CD4-positive, alpha-beta T cell treated with Interleukin-1 beta for 1 hour (primary cell): ENCODE measurements at places on chromosomes 11 and 22.

DNA sequence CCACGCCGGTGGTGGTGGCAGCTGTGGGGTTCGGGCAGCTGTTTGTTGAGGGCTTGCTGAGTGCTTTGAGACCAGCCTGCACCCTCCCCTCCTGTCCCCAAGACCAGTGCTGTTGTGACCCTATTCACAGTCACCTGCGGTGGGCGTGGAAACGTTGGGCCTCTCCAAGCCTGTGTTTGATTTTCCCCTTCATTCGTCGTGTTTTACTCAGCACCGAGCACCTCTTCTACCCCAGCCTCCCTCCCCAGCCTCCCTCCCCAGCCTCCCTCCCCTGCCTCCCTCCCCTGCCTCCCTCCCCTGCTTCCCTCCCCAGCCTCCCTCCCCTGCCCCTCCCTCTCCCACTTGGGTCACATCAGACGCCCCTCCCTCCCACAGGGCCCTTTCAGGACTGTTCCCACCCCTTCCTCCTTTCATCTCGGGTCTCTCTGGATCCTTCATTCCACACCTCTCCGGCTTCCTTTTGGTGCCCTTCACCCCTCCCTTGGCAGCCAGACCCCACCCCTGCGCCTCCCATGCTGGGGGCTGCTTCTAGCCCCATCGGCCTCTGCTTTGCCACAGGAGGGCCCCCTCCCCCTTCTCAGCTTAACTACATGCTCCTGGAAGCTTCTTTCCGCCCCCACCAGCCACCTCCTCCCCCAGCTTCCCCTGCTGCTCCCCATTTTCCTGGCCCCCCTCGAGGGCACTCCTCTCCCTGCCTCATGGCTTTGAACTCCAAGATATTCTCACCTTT lies 14.8 kb downstream of the FRMD8 start:
- DNase-seq = no peak

DNA sequence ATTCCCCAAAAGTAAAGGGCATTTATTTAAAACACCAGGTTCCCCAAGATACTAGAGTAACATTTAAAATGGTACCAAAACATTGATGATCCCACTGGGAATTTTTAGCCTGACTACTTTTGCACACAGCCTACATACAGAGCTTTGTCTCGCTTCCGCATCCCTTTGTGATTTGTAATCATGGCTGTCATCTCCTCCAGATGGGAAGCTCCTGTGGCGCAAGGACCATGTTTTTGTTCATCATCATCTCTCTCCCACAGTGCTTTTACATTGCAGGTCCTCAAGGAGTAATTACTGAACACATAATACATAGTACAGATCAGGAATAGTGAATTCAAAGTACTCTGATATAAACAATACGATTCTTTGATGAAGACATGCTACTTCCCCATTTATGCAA lies 231.2 kb upstream of the MTNR1B start:
- no peak for DNase-seq

DNA sequence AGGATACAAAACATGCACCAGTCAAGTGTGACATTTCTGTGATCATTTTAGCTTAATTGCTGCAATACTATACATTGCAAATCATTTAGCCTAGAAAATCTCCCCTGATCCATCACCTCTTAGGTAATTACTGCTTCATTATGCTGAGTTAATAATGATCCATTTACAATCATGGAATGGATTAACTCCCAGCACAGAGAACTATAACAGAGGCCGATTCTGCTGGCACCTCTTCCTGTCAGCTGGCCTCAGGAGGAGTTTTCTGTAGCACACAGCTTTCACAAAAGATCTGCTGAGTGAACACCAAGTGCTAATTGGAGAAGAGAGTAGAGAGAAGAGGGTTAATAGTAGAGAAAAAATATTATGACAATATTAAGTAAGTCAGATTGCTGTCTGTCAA lies 591.8 kb upstream of the KIRREL3 start:
- DNase-seq = no peak

GRCh38 chr11:127588431-127588830 lies 587.9 kb upstream of the KIRREL3 start:
- DNase-seq = no peak

GRCh38 chr11:12359761-12360160 lies 17.6 kb upstream of the PARVA start:
- DNase-seq = no peak

DNA sequence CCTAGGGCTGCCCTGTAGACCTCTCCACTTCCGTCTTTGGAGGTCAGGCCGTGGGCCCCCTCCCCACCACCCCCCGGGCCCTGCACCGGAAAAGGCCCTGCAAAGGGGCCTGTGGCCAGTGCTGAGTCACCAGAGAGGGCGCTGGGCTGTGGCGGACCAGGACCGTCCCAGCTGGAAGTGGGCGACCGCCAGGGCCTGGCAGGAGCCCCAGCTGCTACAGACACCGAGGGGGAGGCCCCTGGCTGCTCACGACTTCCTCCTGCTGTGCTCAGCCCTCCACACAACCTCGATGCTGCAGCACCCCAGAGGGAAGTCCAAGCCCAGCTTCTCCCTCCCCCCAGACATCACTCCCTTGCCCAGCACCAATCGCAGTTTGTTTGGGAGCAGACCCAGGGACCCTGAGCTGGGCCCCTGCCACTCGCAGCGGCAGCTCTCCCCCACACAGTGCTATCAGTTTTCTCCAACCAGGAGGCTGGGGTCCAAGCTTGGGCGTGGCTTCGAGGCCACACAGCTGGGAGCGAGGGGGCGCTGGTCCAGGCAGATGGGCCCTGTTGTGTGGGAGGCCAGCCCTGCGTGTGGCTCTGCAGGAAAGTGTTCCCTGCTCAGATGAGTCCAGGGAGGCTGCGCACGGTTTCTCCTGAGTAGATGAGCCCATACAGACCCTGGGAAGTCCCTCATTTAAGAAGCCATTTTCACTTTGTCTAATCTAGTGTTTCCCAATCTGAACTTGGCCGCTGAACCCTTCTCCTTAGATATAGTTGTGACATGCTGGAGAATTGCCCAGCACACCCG lies 5.6 kb upstream of the SH3BP1 start:
- peak; percentile 60 for DNase-seq

- DNase-seq = no peak
These were observed 229.7 kb downstream of the CEP164 start for GRCh38 chr11:117557361-117557760.

- no peak for DNase-seq
These were observed 66.4 kb upstream of the OLFML1 start for GRCh38 chr11:7418906-7419305.

DNA sequence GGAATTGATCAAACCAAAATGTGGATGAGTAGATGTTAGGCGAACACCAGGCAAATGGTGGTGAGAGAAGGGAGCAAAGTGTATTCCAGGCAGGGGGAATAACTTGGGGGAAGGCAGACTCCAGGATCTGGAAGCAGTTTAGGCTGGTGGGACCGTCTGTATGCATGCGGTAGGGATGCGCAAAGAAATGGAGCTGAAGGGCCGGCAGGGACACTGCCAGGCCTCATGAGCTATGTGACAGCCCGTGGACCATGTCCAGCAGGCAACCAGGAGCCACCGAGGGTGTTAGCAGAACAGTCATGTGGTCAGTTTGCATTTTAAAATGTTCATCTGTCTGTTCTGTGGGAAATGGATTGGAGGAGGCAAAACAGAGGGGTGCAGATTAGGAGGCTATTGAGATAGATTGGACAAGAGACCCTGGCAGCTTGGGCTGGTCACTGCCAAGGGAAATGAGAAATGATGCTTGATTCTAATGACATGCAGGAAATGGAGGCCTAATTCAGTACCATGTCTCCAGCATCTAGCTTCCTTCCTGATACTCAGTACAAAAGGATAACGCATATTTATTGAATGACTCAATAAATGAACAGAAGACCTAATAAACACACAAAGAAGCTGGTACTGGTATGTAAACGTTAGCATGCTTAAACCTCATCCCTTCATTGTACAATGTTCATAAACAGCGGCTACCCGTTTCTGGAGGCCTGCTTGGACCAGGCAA lies 412.4 kb downstream of the BUD13 start:
- no peak for DNase-seq

DNA sequence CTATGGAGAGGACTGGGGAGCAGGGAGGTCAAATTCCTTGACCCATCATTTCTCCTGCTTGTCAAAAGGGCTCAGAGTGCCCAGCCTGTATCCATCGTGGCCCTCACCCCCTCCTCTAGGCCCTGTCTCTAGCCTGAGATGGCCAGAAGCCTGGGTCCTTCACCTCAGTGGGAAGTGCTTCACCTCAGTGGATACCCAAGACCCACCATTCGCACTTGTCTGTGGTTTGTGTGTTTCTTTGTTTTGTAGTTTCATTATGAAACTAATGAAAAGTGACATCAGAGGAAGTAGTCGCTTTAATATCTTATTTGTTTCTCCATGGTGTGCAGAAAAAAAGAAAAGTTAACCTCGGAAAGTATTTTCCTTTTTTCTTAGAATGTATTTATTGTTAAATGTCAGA lies 194.0 kb upstream of the CADM1 start:
- DNase-seq = no peak

- DNase-seq = no peak
These were observed 762 bp upstream of the CCDC134 start for GRCh38 chr22:41799486-41800347.

GRCh38 chr22:24101966-24102365 lies 79.3 kb upstream of the SUSD2 start:
- DNase-seq = no peak

GRCh38 chr11:61158691-61159381 lies 2.4 kb downstream of the VPS37C start:
- no peak for DNase-seq

DNA sequence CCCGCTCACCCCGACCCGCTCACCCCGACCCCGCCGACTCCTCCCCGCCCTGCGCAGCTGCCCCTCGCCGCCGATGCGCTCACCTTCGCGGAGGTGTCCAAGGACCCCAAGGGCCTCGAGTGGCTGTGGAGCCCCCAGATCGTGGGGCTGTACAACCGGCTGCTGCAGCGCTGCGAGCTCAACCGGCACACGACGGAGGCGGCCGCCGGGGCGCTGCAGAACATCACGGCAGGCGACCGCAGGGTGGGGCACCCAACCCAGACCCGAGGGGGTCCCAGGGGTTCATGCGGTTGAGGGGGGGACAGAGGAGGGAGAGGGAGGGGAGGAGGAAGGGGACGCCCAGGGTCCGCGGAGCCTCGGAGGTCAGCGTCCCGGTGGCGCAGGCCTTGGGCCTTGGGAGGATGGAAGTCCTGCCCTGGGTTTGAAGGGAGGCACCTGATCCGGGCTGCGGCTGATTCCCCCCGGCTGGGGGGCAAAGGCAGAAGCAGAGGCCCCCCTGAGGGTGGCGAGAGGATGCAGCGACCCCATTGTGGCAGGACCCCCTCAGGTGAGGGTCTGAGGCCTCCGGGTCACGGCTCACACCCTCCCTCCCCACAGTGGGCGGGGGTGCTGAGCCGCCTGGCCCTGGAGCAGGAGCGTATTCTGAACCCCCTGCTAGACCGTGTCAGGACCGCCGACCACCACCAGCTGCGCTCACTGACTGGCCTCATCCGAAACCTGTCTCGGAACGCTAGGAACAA lies 9.2 kb downstream of the PKP3 start:
- DNase-seq = no peak

DNA sequence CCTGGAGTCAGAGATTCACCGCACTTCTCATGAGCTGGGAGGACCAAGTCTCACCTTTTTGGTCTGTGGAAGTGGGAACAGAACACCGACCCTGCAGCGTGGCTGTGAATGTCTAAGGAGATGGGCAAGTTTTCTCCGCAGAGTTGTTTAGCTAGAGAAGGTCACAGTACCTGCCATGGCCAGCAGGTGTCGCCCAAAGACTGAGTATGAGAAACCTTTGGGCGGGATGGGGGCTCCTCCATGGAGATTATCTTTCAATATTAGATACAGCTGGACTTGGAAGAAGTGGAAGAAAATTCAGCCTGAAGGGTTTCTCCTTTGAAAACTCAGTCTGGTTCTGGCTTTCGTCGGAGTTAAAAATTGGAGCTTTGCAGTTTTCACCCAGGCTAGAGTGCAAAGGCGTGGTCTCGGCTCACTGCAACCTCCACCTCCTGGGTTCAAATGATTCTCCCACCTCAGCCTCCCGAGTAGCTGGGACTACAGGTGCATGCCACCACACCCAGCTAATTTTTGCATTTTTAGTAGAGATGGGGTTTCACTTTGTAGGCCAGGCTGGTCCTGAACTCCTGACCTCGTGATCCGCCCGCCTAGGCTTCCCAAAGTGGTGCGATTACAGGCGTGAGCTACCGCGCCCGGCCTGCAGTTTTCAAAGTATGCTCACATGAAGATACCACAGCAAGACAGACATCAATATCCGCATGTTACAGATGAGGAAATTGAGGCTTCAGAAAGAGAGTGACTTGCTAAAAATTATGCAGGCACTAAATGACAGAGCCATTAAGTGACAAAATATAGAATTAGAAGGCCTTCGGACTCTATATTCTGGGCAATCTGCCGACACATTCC lies 10.7 kb upstream of the DSCAML1 start:
- peak; percentile 80 for DNase-seq
